ENCODE measurements at places on chromosomes 12 and 14. TPM values are rescaled to one million over a fixed set of nuclear protein-coding genes. Genes with fewer than 3 reads are reported as not detected.

Gene PTCSC3
- polyA plus RNA-seq, result not detected

Gene KCNH3
- polyA plus RNA-seq, result 0.13 TPM

Gene IL23A
- polyA plus RNA-seq, result not detected

Gene TNFAIP2
- 42.7 TPM for polyA plus RNA-seq

Gene MLF2
- polyA plus RNA-seq, result 306 TPM

Gene BCL7A
- polyA plus RNA-seq, result 9.5 TPM

Gene DCAF5
- 52.5 TPM for polyA plus RNA-seq

Gene GPR132
- polyA plus RNA-seq, result not detected

Gene TSPAN19
- not detected for polyA plus RNA-seq

Gene GALNT16
- 0.51 TPM for polyA plus RNA-seq

Gene SUPT16H
- 45.2 TPM for polyA plus RNA-seq

Gene CMKLR1
- polyA plus RNA-seq, result 0.61 TPM

Gene TRIM9
- polyA plus RNA-seq, result not detected

Gene CRIP2
- 954 TPM for polyA plus RNA-seq

Gene LRP6
- 31.0 TPM for polyA plus RNA-seq

Gene ANO4
- 0.25 TPM for polyA plus RNA-seq

Gene GLI1
- polyA plus RNA-seq, result 0.10 TPM

Gene MORN3
- polyA plus RNA-seq, result 0.66 TPM

Gene NRIP2
- not detected for polyA plus RNA-seq

Gene WDR20
- 12.2 TPM for polyA plus RNA-seq

Gene IAPP
- polyA plus RNA-seq, result not detected

Gene CLEC2D
- 1.4 TPM for polyA plus RNA-seq

Gene MTRFR
- 9.1 TPM for polyA plus RNA-seq

Gene PLA2G1B
- not detected for polyA plus RNA-seq

Gene FAM222A
- 0.62 TPM for polyA plus RNA-seq

Gene PTGDR
- not detected for polyA plus RNA-seq

Gene SIX1
- polyA plus RNA-seq, result 0.57 TPM

Gene CMTM5
- not detected for polyA plus RNA-seq

Gene DTD2
- polyA plus RNA-seq, result 10.1 TPM

Gene MYH6
- not detected for polyA plus RNA-seq

Gene AMIGO2
- 4.1 TPM for polyA plus RNA-seq

Gene KERA
- not detected for polyA plus RNA-seq

Gene CCDC196
- not detected for polyA plus RNA-seq

Gene B4GALNT1
- polyA plus RNA-seq, result 0.24 TPM

Gene DHH
- polyA plus RNA-seq, result 2.9 TPM

Gene KCNH5
- polyA plus RNA-seq, result not detected

Gene BIN2
- not detected for polyA plus RNA-seq

Gene OAS2
- 1.7 TPM for polyA plus RNA-seq

Gene ANO2
- polyA plus RNA-seq, result 15.4 TPM

Gene RERGL
- polyA plus RNA-seq, result not detected

Gene MED6
- polyA plus RNA-seq, result 19.2 TPM

Gene KRT83
- polyA plus RNA-seq, result not detected

Gene CCDC175
- not detected for polyA plus RNA-seq

Gene IFNG-AS1
- not detected for polyA plus RNA-seq

Gene DDX51
- polyA plus RNA-seq, result 11.4 TPM
